Stimulated activated CD4-positive, alpha-beta T cell treated with anti-CD3 and anti-CD28 coated beads, Interleukin-4, amount 100 ng/mL, for 4 hours (primary cell): ENCODE measurements at places on chromosomes 1 and 21.

DNA sequence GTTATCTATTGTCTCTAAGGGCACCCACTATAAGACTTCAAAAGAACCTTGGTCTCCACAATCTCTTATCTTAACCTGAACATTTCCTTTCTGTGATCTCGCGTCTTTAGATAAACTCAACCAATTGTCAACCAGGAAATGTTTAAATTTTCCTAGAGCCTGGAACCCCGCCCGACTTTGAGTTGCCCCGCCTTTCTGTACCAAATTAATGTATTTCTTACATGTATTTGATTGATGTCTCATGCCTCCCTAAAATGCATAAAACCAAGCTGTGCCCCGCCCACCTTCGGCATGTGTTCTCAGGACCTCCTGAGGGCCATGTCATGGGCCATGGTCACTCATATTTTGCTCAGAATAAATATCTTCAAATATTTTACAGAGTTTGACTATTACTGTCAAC lies 5.9 kb upstream of the CXADR start:
- DNase-seq: no peak

DNA sequence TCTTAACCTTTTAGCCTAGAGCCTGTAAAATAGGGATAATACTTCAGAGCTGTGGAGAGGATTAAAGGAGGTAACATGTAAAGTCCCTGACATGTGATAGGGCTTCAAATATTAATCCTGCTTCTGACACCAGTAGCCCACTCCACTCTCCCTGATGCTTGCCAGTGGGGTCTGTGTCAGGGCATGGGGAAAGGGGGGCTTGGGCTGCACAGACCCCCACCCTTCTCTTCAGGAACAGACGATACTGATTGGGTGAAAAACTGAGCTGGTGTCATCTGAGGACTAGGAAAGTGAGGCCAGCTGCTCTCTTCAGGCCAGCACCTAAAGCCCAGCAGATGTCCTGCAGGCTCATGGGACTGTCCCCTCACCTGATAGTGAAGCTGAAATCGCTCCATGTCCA lies 27.0 kb upstream of the MEF2D start:
- DNase-seq: no peak

DNA sequence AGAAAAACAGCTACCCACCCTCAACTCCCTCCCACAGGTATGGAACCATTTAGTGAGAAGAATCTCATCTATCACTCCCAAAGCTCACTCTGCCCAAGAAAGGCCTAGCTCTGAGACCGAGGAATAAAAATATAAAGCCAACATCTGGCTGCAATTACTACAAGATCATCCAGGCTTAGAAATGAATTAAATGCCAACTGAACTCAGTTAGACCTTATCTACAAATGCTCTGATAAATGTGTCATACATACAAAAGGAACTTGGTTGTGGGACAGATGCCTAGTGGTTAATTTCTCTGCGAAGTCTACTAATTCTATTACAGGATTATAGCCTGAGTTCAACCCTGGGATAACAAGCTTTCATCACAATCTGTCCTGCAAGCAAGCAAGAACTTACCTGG lies 6.7 kb downstream of the ADIPOR1 start:
- DNase-seq: no peak

DNA sequence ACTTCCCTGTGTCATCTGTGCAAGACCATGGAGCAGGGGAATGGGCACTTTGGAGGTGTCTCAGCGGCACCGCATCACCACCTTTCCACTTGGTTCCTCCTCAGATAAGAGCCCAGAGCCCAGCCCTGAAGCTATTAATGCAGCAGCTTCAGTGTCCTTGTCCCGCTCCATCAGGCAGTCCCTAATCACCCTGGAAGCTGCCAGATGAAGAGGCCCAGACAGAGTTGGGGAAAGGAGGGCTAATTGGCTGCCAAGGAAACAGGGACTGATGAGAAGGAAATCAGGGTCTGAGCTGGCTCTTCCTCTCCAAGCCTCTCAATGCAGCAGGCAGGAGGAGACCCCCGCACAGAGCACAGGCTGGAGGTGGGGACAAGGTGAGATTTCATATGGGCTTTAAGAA lies 83.1 kb upstream of the KLHDC7A start:
- DNase-seq: no peak

DNA sequence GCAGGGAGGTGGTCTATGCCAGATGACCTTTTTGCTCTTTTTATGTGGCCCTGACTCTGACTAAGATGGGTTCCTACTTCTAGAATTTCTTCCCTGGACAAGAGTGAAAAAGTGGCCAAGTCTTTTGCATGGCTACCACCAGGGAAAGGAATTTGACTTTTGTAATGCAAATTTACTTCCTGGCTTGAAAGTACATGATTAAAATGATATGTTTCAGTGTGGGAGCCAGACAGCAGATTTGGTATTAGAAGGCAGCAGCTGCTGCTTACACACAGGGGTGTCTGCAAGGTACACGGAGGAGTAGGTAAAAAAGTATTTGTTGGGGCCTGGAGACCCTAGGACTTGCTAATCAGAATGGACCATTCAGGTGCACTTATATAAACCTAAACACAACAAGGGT lies 78.4 kb downstream of the KCND3 start:
- DNase-seq: no peak

DNA sequence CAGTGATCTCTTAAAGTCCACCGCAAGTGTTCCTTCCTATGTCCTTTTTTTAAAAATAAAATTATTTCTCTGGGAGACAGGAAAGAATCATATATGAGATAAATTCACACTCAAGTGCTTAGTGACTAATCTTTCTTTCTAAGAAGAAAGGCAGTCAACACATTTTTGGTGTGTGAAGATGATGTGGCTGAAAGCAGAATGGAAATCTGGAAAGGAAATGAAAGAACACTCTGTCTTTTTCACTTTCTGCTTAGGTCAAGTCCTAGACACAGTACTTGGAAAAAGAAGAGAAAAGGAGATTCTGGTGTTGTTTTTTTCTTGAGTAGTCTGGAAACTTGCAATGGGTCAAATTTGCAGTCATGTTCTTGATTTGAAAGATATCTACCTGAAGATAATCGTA lies 45.5 kb upstream of the PRRX1 start:
- no peak for DNase-seq
